ENCODE measurements at places on chromosomes 2 and 18.

GRCh38 chr18:59941331-59941730 is 41.5 kb downstream of the PMAIP1 start:
- DNase-seq: no peak

DNA sequence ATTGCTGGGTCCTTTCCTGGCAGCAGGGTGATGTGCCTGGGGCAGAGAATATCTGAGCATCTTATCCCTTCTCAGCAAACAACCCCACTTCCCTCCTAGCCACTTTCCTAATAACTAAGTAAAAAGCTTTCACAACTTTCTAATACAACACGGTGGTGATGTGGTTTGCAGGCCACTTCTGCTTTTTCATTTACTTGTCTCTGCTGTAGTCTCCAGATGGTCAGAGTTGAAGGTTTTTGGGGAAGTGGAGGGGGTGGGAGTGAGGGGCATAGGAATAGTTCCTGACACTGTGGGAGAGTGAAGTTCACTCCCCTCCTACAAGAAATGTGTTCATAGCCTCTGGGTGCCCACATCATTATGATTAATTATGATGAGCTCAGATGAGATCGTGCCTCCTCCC is 11.6 kb downstream of the OXER1 start:
- no peak for DNase-seq

DNA sequence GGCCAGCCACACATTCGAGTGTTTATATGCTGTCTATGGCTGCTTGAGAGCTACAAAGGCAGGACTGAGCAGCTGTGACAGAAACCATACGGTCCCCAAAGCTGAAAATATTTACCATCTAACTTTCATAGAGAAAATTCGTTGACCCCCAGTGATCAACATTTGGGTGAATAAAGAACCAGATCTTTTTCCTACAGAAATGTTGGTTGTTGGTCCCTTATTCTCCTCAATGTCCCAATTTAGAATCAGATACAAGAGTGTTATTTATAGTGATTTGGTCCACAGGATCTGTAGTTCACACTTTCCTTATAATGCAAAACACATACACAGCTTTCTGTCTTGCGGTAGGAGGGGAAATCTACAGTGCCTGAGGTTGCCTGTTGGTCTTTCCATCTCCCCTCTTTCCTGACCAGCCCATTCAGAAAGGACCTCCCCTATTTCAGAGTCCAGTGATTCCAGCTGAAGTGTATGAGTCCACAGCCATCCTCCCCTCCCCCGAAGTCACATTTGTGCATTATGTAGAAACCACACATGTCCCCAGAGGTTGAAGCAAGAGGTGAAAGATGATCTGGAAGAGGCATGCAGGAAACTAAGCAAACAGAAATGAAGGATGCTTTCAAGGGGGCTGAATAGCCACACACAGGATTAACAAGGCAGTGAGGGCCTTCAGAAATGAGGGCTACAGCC is 61.9 kb downstream of the SPRED2 start:
- no peak for DNase-seq

GRCh38 chr2:80303006-80303908 is 1.3 kb downstream of the LRRTM1 start:
- DNase-seq: peak; percentile 2

GRCh38 chr2:183371545-183371944 is 247.3 kb downstream of the NUP35 start:
- DNase-seq: no peak

DNA sequence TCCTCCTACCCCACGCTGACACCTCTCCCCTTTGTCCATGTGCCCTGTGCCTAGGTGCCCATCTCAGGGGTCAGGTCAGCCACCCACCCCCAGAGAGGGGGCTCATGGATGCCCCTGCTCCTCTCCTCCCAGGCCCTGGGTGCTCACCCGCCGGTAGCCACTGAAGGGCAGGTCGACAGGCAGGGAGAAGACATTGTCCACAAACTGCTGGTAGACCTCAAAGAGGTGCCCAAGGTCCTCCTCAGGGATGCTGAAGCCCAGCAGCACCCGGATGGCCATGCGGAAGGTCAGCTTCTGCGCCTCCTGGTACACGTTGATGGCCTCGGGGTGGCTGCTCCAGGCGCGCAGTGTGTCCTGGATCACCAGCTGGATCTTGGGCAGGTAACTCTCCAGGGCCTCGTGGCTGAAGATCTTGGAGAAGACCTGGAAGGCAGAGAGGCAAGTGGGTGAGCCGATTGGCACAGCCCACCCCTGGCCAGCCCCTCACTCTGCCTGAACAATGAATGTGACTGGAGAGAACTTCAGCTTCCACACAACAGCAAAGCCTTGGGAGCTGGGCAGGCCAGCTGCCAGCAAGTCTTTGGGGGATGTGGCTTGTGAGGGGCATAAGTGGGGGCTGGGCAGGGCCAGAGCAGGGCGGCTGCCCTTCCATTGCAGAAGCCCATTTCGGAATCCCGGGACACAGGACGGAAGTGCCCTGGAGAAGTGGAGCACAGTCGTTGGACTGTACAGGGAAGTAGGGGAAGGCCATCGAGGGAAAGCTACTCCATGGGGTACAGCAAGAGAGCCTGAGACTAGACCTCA is 12.5 kb downstream of the CYP26B1 start:
- DNase-seq: no peak

DNA sequence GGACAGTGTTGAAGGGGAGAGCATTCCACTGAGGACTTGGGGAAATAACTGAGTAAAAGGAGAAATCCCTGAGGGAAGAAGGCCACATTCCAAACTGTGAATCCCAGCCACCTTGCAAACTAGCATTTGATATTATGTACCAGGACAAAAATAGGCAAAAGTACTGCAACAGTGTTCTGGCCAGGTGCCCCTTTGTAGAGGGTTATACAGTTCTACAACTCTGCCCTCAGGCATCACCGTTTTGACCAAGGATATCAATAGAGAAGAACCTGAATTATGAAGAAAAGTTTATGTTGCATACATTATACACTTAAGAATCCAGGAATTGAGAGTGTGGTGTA is 20.6 kb upstream of the CAVIN2 start:
- no peak for DNase-seq

Measured in foreskin keratinocyte (primary cell).